Fibroblast of lung (primary cell): ENCODE measurements at places on chromosomes 5 and 9. TPM values are rescaled to one million over a fixed set of nuclear protein-coding genes. Genes with fewer than 3 reads are reported as not detected.

The CCL21 gene
- not detected in 2 replicates for total RNA-seq

The LYSMD3 gene
- total RNA-seq: 14.9 and 17.0 TPM in 2 replicates

The LCN2 gene
- not detected in 2 replicates for total RNA-seq

The UGT3A1 gene
- not detected in 2 replicates for total RNA-seq

The PCDHB7 gene
- 1.0 and 1.5 TPM in 2 replicates for total RNA-seq

The EMB gene
- 2.6 and 11.6 TPM in 2 replicates for total RNA-seq

The SPINK4 gene
- not detected in 2 replicates for total RNA-seq

The GNA14 gene
- total RNA-seq: 0.26 and 0.50 TPM in 2 replicates

The RPL7A gene
- total RNA-seq: 1,820 and 2,853 TPM in 2 replicates

The DIRAS2 gene
- total RNA-seq: 0.26 and 0.66 TPM in 2 replicates

The TMEM232 gene
- total RNA-seq: 5.6 and 7.4 TPM in 2 replicates

The ANKRD31 gene
- 0.26 and 0.33 TPM in 2 replicates for total RNA-seq

The NOXA1 gene
- 0.66 and 0.77 TPM in 2 replicates for total RNA-seq

The GFI1B gene
- total RNA-seq: under 0.01 TPM in 1 of 2 replicates, not detected in the other

The PCA3 gene
- total RNA-seq: not detected in 2 replicates

The FRRS1L gene
- total RNA-seq: 0.17 and 0.26 TPM in 2 replicates
